ENCODE measurements at places on chromosomes 7 and 10.

DNA sequence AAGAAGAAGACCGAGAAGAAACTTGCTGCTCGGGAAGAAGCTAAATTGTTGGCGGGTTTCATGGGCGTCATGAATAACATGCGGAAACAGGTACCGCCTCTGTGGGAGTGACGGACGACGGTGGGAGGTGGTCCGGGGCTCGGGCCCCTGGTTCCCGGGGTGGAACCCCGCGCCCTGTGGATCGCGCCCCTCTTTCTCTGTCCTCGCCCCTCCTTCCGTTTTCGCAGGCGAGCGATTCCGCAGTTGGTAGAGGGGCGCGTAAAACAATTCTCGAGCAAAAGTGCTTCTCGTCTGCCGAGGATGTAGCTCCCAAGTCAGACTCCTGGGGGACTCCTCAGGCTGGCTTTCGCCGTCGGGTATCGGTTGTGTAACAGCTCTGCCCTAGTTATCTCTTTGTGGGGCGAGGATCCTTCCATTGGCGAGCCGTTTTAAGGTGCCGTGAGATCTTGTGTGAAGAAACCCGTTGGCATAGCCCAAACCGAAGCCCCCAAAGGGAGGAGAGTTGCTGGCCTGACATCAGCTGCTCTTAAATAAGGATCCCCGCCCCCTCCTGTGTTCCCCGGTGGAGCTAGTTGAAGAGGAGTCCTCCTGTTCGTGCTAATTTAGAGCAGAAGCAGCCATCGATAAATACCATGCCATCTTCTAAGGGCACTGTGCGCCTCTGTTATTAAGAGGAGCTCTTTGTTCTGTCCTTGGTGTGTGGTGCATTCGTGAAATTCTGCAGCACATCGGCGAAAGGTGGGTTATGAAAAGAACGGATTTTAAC is 655 bp downstream of the KLHL7 start:
- DNase-seq, result peak; percentile 42

DNA sequence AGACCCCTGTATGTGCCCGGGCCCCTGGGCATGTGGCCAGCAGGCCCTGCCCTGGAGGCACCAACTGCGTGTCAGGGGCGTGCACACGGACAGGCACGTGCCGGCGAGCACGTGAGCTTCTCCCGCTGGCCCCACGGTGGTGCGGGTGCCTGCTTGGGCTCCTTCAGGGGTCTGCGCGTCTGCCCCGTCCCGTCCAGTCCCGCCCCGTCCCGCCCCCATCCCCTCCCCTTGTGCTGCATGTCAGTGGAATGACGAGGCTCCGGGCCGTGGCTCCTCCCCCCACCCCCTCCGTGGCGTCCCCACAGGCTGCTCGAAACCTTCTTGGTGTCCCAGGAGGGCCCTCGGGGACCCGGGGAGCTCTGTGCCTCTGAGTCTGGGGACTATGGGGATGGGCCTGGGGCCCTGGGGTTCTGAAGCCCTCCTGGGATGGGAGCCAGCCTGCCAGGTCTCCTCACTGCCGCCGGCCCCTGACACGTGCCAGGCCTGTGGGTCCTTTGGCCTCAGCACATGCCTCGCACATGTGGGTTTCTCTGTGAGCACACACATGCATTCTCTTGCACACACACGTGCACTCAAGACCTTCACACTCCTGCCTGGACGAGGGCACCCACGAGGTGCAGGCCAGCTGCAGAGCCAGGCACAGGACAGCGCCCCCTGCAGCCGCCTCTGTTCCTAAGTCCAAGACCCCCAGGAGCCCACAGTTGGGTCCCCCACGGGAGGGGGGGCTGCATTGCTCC is 27.5 kb upstream of the AMZ1 start:
- DNase-seq, result no peak

DNA sequence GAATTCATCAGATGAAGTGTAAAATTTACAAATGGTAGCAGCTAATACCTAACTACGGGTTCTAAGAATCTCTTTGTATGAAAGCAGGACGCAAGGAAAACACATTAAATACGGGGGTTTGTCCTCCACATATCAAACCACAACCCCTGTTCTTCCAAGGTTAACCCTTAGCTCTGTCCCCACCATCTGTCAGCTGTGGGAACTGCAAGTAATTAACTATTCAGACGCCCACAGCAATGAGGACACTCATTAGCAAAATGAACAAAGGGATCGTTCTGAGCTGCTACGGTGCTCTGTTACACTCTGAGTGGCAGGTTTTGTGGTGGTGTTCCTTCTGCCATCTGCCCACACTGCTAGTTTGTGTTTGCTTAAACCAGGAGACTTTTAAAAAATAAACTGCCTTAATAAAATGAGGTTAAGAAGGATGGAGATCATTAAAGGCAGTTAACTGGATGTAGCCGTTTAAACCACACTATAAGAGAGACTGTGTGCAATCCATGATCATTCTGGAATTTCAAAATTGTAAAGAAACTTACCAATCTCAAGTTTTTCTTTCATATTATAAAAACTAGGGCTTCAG is 51.4 kb downstream of the C10orf67 start:
- peak; percentile 65 for DNase-seq

DNA sequence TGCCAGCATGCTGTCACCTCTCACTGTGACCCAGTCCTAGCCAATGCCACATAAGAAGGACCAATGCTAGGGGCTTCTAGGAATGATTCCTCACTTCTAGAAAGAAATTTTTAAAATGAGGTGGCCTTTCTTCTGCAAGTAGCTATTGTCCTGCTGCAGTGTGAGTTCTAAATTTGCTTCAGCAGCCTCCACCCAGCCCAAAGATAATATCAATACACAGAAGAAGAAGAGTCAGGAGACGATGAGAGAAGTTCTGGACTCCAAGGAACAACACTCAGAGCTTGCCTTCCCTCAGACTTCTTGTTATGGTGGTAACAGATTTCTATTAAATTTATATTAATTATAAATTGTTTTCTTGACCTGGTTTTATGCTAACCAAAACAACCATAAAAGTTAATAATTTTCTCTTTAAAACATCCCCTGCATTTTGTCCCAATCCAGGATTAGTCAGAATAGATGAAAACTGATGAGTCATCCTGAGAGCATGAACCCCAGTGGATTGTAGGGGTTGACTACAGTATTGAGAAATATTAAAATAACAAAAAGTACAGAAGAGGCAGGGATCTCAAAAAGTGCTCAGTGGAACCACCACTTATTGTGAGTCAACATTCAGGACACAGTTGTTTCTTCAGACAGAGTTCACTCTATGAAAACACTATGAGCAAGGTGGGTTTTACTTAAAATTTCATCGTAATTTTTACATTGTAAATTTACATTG is 29.6 kb upstream of the AKR1C2 start:
- no peak for DNase-seq

DNA sequence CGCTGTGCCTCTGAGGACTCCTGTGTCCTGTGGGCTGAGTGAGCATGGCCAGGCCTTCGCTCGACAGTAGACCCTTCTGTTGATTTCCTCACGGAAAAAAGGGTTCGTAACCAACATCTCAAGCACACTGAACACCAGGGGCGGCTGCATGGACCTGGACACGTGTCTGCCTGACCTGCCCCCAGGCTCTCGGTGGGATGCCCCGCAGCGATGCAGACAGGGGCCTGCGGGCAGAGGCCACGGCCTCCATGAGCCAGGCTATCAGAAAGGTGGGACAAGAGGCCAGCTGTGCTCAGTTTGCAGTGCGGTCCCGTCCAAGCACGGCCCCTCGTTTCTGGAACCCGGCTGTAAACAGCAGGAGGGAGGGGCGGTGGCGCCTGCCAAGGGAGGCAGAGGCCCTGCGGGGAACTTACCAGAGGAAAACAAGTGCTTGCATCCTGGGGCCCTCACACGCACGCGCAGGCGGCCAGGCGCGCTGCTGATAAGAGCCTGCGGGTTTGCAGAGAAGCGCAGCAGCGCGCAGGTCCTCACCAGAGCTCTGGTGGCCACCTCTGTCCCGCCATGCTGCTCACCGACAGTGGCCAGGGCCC is 10.6 kb downstream of the GPR146 start:
- DNase-seq, result no peak

DNA sequence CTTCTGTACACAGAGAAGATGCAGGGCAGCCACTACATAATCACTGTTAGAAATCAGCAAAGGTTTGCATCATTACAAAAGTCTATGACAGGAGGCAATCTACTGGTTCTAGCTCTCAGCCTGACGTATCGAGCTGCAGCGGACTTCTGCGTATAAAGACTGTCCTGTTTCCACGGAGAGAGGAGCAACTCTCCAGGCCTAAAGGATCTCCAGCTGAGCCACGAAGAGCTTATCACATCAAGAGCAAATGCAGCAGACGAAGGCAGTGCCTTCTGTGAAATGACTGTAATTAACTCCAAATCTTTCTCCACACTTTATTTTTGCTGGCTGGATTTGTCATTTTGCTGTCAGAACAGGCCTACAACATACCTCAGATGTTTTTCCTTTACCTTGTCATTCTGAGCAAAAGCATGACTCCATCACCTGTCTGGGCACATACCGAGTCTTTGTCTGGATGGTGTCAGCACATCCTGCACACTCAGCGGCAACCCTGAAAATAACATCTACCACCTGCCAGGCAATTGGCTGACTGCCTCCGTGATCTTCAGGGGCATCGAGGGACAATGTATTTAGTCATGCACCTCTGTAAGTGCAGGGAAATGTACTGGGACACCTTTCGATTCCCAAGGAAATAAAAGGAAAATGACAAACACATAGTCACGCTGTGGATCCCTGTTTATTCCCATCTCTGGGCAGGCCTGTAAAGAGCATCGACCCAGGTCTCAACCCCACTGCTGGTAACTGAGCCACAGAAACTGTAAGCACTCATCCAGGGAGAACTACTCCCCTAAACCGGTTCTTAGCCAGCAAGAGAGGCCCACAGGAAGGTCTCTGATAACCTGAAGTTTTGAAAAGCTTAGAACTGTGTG is 26.3 kb upstream of the SH3PXD2A start:
- no peak for DNase-seq

DNA sequence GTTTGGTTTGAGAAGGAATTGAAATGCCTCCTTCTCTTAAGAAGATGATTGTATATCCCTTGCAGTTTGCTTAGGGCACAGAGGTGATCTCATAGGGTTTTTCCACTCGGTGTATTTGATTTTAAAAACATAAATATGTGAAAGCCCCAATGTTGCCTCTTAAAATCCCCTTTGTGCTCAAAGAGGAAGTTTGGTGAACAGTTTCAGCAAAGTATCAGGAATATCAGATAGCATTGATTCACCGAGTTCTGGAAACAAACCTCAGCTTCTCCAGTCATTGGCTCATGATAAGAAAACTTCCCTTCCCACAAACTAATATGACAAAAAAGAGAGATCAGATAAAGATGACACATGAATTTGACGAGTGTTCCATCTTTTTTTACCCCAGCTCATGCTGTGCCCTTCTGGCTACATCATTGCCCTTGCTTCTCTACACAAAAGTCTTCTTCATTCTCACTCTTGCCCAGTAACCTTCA is 20.1 kb upstream of the SMNDC1 start:
- DNase-seq, result no peak

- no peak for DNase-seq
Measured at GRCh38 chr7:19470031-19470430, 238.8 kb downstream of the POLR1F start.

GRCh38 chr10:96053985-96054384 is 10.6 kb downstream of the CCNJ start:
- DNase-seq, result no peak

DNA sequence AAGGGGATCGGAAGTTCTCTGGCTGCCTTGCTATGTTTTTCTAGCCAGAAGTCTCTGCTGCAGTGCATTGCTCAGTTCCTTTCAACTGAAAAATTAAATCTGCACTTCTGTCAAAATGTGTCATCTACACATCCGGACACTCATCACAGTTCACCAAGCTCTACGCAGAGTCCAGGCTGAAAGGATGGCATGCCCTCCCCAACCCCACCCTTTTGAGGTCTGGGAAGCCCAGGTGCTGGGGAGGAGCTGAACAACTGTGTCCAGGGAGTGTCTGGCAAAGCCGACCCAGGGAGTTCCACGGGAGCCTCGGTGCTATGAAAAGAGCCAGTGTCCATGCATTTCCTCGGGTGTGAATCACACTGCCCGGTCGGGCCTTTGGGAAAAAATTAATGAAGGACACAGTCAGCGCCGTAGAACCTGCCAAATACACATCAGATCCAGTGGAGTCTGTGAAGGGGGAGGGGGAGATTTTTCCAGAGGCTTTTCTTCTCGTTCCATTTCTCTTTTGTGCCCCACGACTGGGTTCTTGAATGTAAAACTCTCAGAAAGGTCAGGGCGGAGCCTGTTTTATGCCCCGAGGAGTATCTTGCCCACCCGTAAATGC is 757 bp upstream of the PALS2 start:
- no peak for DNase-seq

DNA sequence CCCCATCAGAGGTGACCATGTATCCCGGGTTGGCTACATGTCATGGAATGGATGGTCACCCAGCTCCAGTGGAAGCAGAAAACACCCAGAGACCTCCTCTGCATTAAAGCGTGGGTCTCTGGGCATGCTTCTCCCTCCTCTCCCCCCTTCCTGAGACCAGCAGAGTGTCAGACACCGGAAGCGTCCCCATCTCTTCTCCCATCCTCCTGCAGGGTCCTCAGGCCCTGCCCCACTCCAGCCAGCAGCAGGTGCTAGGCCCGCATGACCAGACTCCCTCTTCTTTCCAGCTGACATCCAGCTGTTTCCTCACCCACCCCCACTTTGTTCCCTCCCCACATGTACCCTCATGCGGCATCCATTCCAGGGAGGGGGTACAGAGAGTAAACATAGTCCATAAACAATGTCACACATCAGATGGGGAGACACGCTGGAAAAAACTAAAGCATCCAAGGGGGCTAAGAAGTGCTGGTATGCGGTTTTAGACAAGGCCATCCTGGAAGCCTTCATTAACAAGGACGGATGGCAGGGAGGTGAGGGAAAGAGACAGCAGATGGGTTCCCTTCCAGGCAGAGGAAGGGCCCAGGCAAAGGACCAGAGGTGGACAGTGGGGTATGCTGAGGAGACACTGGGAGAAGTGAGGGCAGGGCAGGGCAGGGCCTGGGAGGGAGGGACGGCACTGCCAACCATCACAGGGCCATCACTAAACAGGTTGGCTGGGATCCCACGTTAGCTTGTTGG is 12.5 kb upstream of the SLC18A3 start:
- DNase-seq, result no peak

DNA sequence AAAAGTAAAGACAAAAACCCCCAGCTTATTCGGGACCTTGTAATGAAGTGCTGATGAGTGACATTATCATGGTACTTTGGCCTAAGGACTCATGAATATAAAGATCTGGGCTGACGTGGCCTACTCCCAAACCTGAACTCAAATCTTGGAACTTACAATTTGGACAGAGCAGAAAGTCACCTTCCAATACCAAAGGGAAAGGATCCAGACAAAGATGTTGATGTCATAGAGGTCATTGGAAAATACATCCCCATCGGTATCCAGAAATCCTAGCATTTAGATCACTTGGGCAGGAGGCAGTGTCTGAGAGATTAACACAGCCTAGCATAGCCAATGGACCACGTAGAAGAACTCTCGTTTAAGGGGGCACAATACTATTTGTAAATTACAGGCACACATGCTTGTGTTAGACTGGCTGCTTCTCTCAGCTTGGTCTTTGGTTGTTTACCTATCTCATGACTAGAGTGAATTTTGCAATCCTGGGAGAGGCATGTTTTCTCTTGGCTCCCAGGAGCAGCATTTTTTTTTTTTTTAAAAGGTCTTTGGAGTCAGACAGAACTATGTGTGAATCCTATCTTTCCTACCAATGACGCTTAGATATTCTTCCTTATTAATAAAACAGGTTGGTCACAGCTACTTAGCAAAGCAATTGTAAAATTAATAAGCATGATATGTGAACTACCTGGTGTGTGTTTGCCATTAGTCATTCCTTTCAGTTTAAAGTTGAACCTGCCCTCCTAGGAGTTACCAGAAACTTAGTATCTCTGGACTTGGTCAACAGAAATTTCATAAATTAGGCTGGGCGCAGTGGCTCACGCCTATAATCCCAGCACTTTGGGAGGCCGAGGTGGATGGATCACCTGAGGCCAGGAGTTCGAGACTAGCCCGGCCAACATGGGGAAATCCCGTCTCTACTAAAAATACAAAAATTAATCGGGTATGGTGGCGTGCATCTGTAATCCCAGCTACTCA is 27.8 kb upstream of the MRPS33 start:
- DNase-seq, result no peak

Measured in neuronal stem cell (in vitro differentiated cells).